ENCODE measurements at places on chromosomes 3 and 15.

- no peak for DNase-seq
Measured at GRCh38 chr3:22496641-22497040, 706.5 kb upstream of the UBE2E2 start.

DNA sequence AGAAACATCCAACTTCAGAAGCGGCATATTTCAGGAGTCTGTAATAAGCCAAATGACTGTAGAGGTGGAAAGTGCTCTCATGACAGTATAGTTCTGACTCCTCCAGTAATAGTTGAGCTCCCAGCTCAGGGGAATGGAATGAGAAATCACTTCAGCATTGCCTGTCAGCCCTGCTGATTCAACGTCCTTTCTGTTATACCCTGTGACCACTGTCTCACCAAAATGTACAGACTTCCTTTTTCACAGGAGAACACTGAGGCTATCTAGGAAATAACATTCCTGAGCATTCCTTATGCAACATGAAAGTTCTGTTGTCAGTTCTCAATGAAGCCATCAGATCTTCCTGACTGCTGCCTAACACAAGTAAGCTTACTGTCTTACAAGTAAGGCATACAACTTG lies 284.5 kb upstream of the MME start:
- DNase-seq = no peak

DNA sequence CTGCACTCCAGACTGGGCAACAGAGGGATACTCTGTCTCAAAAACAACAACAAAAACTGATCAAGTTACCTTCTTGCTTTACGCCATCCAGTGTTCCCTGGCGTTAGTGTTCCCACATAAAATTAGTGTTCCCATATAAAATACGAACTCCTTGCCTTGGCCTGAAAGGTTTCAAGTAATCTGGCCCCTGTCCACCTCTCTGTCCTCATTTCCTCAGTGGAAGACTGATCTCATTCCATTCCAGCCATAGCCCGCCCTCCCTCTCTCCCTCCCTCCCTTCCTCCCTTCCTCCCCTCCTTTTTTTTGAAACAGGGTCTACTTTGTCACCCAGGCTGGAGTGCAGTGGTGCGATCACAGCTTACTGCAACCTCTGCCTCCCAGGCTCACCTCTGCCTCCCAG lies 2.8 kb upstream of the CAND2 start:
- DNase-seq = no peak

- DNase-seq = no peak
Measured at GRCh38 chr3:134772011-134772410, 23.0 kb upstream of the EPHB1 start.

GRCh38 chr15:99506399-99506798 lies 59.4 kb upstream of the MEF2A start:
- DNase-seq = no peak

DNA sequence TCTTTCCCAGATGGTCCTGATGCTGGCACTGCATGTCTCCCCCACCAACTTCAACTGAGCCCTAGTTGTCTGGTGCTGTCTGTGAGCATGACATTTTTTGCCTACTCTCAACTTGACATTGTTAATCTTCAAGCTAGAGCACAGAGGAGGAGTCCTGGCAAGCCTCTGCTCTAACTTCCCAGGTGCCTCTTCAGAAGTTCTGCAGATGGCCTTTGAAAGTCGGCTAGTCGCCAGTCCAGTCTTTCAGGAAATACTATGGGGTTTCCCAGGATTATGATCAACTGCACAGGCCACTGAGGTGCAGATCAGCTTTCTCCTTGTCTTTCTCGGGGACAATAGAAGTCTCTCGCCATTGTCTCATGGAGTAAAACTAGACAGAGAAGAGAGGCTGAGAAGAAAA lies 86.7 kb downstream of the ST8SIA2 start:
- no peak for DNase-seq

GRCh38 chr3:128760042-128760441 lies 34.1 kb downstream of the RAB7A start:
- DNase-seq = no peak

DNA sequence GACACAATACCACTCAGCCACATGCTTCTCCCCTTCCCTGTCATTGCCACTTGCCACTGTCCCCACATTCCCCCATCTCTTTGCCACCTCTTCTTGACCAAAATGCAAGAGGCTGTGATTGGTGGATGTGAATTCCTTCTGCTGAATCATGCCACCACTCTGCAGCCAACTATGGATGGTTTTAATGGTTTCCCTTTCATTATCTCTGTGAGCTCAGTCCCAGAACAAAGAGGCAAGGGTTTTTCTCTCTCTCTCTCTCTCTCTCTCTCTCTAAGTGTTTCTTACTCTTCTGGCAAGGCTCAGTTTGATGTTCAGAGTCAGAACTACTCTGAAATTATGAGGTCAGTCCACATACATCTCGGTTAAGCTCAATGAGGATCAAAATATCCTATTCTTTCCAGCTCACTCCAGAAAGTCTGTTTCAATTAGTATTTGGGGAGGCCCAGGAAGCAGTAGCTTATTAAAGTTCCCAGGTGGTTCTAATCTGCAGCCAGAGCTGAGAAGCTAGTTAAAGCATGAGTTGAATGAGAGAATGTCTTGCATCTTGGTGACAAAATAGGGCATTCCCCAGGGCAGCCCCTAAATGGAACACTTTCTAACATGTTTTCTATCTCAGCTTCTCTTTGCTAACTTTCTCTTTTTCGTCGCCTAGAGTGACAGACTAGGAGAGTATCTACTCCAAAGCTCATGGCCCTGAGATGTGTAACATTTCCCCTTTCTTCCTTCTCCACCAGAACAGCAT lies 8.5 kb upstream of the ILDR1 start:
- no peak for DNase-seq

DNA sequence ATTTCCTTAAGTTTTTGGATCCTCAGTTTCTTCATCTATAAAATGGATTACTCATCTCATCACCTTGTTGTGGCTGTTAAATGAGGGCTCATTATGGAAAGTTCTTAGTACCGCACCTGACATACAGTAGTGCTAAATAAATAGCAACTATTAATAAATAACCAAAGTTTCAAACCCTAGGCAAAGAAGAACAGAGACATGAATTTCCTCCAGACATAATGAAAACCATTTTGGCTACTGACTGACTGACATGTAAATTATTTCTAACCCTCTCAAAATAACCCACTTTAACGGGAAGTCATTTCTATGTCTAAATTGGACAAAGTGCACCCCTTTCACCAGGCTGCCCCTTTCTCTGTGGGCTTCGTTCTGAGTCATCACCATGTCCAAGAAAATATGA lies 17.4 kb upstream of the KLHL6 start:
- DNase-seq = no peak

- no peak for DNase-seq
Measured at GRCh38 chr3:82978368-82978767, 1216.9 kb upstream of the GBE1 start.

DNA sequence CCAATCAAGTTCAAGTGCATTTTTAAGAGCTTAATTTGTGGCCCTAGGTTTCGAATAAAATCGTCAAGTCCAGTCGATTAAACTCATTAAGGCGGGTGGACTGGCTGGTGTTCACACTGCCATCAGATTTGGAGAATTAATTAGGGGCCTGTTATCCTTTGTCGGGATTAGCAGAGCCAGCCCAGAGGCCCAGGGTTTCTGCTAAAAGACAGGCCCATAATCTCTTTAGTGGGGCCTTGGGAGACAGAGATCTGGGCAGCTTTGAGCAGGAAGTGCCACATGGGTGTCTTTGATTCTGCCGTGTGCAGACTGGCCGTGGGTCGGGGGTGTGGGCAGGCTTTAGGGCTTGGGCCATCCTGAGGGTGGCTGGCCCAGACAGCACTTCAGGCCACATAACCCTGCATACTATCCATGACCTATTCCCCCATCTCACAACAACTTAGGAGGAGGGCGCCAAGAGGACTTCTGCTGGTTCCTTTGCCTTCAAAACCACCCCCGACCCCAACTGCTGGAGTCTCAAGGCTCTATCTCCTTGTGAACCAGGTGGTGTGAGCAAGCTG lies 94.7 kb downstream of the PLXNA1 start:
- DNase-seq = no peak

- DNase-seq = no peak
Measured at GRCh38 chr3:148005456-148005855, 596.3 kb downstream of the ZIC1 start.

DNA sequence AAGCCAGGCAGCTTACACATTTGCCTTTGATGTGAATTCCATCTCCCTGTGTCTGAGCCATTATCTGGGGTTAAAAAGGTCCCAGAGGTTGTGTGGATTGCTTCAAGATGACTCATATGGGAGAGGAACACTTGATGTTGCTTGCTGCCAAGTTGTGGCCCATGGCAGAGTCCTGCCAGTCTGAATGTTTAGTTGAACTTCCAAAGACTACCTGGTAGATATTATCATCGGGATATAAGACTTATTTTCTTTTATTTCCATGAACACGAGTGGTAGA lies 85.6 kb downstream of the TJP1 start:
- DNase-seq = no peak

GRCh38 chr3:89957451-89957850 lies 850.0 kb downstream of the EPHA3 start:
- DNase-seq = no peak

DNA sequence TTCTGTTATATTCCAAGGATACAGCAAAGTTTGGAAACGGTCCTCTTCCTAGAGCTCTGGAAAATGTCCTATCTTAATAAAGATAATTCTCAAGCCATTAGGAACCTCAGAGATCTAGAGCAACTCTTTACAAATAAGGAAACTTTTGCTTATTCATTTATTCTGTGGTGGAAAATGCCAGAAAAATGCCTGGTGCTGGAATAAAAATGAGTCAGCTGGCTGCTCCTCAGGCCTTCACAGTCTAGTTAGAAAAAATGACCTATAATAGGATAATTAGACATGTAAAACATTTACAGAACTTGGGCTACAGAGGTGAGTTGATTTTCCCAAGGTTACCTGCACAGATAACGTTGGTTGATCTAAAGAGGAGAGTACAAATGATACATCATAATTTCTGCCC lies 372.5 kb downstream of the NLGN1 start:
- DNase-seq = no peak

DNA sequence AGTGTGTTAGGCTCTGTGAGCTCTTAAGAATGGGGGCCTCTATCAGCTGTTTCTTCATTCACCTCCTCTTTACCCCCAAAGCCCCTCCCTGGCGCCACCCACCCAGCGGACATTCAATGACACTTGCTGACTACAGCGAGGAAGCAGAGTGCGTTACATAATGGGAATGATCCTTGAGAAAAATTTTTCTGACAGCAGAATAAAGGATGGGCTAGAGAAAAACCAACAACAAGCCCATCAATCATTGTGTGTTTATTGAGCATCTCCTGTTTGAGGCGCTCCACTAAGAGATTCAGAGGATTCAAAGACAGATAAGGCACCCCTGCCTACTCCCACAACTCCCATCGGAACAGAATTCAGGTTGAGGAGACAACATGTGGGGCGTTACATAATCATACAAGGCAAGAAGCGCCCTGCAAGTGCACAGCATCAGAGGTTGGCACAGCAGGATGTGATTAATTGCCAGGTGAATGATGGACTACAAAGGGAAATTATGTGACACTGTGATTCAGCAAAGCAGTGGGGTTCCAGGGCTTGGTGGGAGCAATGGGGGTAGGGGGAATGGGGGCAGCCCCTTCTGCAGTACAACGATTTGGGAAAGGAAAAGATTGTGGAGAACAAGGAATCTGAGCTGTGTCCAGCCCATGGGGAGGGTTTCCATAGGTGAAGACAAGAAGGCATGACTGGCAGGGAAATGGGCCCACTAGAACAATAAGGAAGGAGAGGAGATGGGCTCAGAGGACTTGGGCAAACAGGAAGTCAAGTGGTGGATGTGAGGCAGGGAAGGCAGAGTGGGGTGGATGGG lies 141.3 kb upstream of the ATP2B2 start:
- no peak for DNase-seq

- DNase-seq = no peak
Measured at GRCh38 chr3:190340071-190340470, 17.8 kb upstream of the CLDN1 start.

DNA sequence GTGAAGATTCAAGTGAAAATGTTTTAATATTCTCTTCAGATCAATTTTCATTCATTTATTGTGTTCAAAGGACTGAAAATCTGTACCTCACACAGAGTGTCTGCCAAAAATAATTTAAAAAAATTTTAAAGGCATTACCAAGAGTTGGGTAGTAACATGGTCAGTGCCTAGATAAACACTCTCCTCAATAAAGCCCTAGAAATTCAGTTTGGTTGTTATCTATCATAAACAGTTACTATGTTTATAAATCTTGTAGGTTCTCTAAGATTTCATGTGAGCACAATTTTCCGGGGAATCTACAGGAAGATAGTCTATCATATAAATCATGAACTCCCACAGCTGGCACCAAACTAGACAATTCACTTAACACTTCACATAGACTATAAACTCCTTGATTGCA lies 128.6 kb downstream of the GSK3B start:
- DNase-seq = no peak
